Coronary artery (tissue), 2 donors: ENCODE measurements at places on chromosomes 1 and 21.

GRCh38 chr1:166908942-166909341, 32.9 kb upstream of the TADA1 start:
- DNase-seq, result no peak

DNA sequence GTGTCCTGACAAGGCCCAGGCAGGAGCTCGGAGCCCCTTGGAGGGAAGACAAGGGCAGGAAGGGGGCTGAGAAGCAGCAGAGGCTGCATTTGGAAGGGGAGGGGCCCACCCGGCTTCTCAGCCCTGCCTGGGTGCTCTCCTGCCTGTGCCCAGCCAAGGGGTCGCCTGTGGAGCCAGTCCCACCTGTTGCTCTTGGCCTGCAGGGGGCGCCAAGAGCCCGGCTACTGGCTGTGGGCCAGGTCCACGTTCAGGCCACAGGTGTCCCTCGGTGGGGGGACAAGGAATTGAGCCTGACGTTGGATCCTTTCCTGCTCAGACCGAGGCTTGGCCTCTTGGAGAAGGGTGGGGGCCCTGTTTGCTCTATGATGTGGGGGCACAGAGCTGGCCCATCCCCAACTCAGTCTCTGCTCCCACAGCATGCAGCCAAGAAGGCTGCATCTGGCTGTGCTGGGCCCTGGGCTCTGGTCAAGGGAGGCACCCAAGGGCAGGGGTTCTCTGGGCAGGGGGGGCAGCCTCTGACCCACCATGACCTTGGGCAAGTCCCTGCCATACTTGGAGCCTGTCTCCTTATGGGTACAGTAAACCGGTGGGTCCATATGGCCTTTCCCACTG, 10.9 kb downstream of the WNT4 start:
- no peak for DNase-seq

- no peak for DNase-seq
These were observed 35.6 kb downstream of the HSPG2 start for GRCh38 chr1:21901473-21901847.

GRCh38 chr1:6162773-6163172, 17.3 kb downstream of the CHD5 start:
- no peak for DNase-seq
